Activated CD4-positive, alpha-beta T cell treated with anti-CD3 and anti-CD28 coated beads for 24 hours (primary cell): ENCODE measurements at places on chromosomes 1 and 21.

GRCh38 chr21:33801424-33802405 lies 113.9 kb downstream of the ATP5PO start:
- DNase-seq = no peak

- DNase-seq = peak; percentile 14
Measured at GRCh38 chr1:28449904-28450303, 55.9 kb upstream of the RCC1 start.

DNA sequence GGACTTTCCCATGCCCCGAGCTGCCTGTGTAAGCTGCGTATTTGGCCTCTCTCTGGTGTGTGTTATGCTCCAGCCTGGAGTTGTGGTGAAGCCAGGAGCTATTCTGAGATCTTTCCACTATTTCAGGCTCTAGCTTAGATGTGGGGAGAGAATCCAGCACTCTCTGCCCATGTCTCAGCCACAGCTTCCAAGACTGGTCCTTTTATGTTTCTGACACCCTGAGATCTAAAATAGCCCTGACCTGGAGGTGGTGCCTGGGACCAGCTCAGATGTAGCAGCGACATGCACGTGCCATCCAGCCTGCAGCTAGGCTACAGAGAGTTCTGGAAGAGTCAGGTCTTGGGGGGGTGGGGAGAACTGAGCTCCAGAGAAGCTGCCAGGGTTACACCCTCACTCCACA lies 76.5 kb downstream of the TENT5C start:
- no peak for DNase-seq

- DNase-seq = no peak
Measured at GRCh38 chr1:67839826-67840225, 6.6 kb upstream of the GNG12 start.

- no peak for DNase-seq
Measured at GRCh38 chr1:109198043-109198695, 15.5 kb upstream of the SARS1 start.
